ENCODE measurements at places on chromosomes 7 and 10.

DNA sequence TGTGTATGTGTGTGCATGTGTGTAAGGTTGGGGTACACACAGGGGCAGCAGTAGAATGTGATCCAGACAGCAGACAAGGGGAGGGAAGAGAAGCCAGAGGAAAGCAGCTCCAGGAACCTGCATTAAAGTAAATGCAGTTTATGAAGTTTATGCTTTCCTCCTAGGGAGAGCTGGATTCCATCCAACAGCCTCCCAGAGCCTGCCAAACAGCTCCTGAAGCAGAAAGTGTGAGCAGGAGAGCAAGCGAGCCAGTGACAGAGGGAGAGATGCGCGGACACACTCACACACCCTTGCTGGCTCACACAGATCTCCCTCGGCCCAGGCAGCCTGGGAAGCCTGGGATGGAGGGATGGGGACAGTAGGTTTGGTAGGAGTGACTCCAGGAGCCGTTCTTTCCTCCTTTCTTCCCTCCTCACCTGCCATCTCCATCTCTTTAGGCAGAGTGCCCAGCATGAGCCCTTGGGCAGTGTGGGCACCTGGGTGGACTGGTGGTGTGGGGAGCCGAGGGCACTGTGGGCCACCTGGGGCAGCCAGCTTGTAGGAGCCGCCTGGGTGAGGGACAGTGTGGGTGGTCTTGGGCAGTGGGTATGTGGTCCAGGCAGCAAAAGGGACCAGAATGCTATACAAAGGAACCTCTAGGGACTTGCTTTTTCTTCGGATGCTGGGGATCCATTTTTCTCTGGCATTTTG is 46.1 kb downstream of the PAX2 start:
- DNase-seq: no peak

GRCh38 chr10:1468811-1469210 is 268.5 kb downstream of the ADARB2 start:
- DNase-seq: no peak

- DNase-seq: peak; percentile 30
Observed at GRCh38 chr10:63068246-63068645, 64.9 kb upstream of the NRBF2 start.

- DNase-seq: no peak
Observed at GRCh38 chr10:12741360-12741804, 260.1 kb downstream of the CCDC3 start.

DNA sequence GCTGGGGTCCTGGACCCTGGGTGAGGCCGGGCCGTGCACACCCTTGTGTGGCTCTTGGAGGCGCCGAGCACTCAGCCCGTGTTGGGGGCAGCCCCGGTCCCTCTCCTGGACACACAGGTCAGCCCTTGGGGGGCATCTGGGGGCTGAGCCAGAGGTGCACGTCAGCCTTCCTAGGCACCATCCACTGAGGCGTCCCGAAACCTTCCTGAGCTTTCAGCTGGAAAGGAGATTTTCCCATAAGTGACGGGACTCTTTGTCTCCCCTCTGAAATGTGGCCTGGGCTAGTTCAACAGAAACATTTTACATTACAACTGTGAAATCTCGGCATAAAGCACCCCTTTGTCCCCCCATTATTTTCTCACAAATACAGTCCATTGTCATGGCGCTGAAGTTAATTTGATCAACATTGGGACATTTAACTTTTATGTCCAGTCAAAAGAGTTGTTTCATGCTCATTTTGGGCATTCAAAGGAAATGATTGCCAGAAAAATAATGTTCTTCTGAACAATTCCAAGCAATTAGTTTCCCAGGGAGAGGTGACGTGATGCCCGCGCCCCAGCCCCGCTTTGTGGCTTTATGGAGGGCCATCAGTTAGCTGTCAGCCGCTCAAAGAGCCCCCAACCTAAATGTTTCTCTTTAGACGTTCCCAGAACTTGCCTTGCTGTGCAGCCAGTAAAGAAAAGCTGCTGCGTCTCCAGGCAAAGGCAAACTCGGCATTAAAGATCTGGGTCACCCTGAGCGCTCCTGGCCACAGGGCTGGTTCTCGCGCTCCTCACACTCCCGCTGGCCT is 70.8 kb downstream of the NKX6-2 start:
- DNase-seq: no peak

DNA sequence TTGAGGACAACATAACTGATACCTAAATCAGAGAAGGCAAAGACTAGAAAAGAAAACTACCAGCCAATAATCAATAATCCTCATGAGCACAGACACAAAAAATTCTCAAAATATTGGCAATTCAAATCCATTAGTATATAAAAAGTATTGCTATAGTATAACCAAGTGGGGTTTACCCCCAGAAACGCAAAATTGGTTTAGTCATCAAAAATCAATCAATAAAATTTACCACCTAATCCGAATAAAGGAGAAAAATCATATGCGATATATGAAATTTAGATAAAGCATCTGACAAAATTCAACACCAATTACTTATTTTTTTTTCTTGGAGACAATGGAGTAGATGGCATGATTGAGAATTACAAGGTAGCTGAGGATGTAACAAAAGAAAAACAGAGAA is 11.2 kb upstream of the ING3 start:
- DNase-seq: no peak

DNA sequence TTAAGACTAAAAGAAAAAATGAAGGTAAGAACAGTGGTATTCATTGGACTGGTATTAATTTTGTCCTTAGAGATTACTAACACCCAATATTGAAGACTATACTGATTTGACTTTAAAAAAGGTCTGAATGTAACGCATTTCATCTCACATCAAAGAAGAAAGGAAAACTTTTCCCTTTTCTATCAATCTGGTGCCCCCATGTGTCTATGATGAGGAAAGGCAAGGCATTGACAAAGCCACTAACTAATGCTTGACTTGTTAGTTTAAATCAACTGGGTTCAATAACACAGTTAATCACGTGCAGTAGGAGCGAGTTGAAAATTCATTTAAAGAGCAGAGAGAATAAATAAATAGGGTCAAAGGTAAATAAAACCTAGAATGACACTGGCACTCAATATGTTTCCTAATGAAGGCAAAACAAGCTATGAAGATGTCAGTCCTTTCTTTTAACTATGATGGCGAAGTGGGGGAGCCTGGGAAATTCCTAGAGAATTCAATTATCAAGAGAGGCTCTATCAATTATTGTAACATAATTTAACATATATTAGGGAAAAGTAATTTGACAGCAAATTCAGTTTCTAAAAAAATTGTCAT is 180.9 kb downstream of the ANK3 start:
- DNase-seq: peak; percentile 40

Data from amniotic epithelial cell (primary cell).